ENCODE measurements at places on chromosomes 2 and 18.

DNA sequence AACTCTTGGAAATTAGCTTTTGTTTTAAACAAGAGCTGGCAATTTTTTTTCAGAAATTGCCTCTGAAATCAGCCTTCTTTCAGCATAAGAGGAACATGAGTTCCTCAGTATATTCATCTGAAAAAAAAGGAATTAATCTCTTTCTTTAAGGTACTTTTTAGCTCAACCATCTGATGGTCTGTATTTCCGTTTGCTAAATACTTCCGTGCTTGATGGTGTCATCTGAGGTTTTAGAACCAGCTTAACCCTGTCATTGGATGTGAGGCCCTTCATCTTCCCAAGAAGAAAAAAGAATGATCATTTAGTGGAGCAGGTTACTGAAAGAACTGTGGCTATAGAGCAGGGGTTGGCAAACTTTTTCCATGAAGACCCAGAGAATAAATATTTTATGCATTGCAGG, 175.0 kb downstream of the TRABD2A start:
- DNase-seq: no peak

DNA sequence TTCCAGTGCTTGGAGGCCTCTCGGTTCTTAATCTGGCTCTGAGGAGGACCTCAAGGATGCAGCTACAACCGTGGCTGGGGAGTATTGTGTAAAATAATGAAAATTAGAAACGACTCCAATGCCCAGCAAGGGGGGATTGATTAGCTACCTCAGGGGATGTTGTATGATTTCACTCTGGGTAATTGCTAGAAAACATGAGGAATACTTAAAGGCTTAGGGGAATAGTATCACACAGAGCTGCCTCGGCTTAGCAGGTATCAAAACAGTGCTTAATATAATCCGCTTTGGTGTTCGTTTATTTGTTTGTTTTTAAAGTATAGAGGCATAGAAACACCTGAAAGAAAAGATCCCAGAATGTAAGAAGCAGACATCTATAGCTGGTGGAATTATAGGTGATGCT, 102.5 kb downstream of the INHBB start:
- no peak for DNase-seq

- DNase-seq: no peak
Observed at GRCh38 chr18:63208676-63209075, 110.9 kb downstream of the BCL2 start.

DNA sequence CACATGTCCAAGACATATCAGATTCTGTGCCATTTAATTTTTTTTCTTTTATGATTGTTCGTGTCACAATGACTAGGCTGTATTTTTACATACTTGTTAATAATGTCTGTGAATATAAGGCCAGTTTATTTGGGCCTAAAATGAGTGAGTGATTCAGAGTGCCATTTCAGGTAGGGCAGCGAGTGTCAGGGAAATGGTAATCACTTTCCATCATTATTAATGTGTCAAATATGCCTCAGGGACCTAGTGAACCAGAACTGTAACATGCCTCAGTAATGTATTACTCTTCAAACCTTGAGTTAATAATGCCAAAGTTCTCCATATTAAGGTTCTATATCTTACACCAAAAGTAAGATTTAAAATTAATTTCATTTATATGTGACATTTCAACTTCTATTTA, 8.6 kb downstream of the FAM171B start:
- no peak for DNase-seq

- no peak for DNase-seq
Observed at GRCh38 chr2:65292461-65293011, 64.9 kb downstream of the ACTR2 start.

DNA sequence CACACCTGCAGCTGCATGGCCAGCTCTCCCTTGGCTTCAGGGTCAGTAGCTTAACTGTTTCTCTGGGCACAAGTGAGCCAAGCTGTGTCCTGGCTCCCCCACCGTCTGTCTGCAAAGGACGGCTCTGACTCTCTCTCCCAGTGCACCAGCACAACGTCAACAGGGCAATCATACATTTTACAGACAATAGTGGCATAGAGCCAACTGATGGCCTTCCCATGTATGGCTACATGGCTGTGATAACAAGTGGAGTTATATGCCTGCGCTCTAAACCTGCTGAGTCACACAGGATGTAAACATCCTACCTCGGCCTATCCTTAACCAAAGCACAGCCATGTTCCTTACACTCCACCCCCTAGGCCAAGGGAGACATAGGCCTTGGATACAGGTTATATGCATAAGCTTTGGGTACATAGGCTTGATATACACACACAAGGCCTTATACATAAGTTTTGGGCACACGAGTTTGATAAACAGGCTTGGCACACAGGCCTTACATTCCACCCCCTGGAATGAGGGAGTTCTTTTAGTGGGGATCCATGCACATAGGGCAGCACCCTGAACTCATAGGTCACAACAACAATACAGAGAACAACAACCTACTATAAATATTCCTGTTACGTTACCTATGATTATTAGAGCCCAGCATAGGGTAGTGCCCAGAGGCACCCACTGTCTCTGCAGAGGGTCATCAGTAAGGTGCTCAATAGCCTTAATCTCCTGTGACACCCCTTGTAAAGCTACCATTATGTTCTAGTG, 17.7 kb downstream of the PHOSPHO2 start:
- DNase-seq: no peak

All from NT2/D1 (cell line).